ENCODE measurements at places on chromosomes 12 and 14.

GRCh38 chr14:73125169-73125588 lies 11.1 kb upstream of the PSEN1 start:
- DNase-seq = no peak

DNA sequence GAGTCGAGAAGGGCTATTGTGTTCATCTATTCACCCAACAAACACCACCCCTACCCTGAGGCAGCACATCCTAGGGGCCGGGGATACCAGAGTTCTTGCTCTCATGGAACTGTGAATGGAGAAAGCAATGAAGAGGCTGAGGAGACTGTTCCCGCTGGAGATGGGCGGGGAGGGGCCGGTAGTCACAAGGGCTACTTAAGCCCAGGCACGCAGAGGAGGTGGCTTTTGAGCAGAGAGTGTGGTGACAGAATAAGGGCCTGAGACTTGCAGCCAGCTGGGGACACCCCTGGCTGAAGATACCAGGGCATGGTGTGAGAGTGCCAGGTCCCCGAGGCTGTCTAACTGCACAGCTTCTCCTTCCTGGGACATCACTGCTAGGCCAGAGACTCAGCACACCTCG lies 114.1 kb upstream of the EVL start:
- no peak for DNase-seq

DNA sequence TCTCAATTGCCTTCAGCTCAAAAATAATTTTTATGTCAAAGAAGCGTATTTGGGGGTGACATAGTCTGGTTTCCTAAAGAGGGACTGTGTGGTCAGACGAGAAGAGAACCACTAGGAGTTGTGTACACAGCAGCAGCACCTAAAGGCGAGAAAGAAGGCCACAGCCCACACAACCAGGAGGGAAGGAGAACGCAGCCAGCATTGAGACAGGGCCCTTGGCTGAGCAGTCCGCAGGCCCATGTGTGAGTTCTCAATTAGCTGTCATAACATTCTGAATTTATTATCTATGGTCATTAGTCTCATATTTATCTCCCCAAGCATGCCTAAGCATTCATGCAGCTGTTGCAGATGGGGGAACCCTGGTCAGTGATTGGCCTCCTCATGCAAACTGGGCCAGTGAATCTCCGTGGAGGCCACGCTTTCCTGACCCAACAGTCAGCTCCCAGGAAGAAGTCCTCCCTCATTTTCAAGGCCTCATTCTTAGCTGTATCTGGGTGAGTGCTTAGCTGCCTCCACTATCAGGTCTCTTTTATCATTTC lies 81.2 kb upstream of the ATF7IP start:
- DNase-seq = no peak

DNA sequence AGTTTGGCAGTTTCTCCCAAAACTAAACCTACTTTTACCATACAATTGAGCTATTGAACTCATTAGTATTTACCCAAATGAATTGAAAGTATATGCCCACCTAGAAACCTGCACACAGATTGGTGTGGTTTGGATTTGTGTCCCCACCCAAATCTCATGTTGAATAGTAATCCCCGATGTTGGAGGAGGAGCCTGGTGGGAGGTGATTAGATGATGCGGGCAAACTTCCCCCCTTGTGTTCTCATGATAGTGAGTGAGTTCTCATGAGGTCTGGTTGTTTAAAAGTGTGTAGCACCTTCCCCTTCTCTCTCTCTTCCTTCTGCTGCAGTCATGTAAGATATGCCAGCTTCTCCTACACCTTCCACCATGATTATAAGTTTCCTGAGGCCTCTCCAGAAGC lies 4.0 kb upstream of the KRT6C start:
- DNase-seq = no peak

GRCh38 chr12:91176358-91176757 lies 6.3 kb downstream of the DCN start:
- DNase-seq = no peak

DNA sequence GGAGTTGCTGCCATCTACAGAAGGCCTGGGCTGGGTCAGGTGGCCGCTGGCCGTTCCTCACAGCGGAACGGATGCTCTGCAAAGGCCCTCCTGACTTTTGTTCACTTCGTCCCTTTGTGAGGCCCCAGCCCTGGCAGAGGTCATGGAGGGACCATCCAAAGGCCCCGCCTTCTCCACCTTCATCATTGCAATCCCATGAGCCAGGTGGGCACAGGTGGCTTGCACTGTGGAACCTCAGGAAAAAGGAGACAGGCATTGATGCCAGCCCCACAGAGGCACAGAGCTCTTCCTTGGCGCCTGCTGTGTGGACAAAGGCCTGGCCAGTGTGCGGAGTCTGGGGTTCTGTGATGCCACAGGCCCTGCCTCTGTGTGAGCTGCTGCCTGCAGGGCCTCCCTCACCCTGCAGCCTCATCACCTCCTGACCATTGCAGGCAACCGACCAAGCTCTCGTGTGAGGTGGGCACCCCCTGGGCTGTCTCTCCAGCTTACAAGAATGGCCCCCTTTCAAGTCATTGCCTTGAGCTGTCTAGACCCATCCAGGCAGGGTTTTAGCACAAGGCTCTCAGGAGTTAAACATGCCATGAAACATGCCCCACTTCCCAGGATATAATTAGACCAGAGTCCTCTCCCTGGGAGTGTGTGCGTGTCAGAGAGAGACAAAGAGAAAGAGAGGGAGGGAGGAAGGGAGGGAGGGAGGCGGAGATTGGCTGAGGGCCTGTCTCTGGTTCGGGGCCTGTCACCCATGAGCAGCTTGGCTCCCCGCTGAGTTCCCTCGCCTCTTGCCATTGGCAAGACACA lies 19.3 kb downstream of the NFKBIA start:
- no peak for DNase-seq

DNA sequence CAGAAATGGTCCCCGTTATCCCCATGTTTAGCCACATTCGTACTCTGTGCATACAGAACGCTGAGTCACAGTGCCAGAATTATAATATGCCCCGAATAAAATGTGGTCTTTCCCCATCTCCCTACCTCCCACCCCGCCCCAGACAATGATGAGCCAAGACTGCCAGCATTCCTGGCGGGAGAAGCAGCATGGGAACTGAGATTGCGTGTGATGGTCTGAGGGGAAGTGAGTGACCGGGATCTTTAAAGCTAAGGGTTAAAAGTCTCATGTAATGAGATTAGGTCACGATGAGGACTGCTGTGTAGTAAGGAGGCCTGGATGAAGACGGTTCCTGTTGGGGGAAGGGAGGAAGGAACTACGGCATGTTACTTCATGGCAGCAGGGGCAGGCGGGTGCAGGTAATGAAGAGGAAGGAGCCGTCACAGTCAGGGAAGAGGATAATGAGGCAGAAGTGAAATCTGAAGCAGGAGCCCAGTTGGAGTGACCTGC lies 243.3 kb upstream of the FKBP4 start:
- DNase-seq = no peak

- DNase-seq = no peak
Measured at GRCh38 chr12:214003-214741, at the start of gene SLC6A12. Gene SLC6A12 (minus strand): TSS chr12:214157. CDS start chr12:209986, 4,171 bp downstream.

DNA sequence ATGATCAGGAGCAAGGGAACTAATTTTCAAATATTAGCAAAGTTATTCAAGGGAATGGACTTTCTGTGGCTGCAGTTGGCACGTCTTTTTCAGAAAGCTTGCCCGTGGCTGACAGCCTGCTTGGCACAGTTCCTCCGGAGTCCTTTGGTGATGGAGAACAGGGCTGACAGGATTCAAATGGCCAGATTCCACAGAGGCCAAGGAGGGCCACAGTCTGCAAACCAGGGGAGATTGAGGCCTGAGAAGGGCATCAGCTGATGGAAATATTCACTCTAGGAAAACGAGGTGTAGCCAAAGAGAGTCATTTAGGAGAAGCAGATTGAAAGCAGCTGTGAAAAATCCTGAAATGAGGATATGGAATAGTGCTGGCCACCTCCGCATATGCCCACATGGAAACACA lies 178.3 kb downstream of the EMP1 start:
- DNase-seq = no peak

DNA sequence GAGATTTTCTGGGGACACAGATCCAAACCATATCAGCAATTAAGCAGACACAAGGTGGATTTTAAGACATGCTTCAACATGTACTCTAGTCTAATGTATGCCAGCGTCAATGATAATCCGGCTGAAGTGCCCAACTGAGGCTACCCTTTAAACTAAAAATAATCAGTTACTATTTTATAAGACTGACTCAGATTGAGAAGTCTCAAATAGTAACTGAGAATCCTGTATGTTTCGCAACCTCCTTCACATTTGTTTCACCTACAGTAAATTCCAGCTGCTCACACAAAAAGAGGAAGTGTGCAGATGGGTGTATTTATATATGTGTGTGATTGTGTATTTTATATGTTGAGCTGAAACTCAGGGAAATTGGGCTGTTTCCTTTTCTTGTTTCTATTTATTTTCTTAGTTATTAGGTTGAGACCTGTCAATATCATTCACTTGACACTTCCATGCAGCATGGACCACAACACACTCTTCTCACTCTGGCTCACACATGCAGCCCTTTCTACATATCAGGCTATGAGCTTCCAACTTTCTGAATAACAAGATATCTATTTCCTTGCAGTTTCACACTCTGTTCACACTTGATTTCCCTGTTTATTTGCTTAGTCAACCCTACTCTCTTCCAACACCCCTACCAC lies 1224.9 kb upstream of the TMEM132C start:
- DNase-seq = no peak
